Stimulated activated CD4-positive, alpha-beta T cell treated with anti-CD3 and anti-CD28 coated beads, Interleukin-4, amount 100 ng/mL, for 24 hours (primary cell): ENCODE measurements at places on chromosomes 7 and 10.

GRCh38 chr7:55286666-55287065 is 78.5 kb upstream of the LANCL2 start:
- no peak for DNase-seq

DNA sequence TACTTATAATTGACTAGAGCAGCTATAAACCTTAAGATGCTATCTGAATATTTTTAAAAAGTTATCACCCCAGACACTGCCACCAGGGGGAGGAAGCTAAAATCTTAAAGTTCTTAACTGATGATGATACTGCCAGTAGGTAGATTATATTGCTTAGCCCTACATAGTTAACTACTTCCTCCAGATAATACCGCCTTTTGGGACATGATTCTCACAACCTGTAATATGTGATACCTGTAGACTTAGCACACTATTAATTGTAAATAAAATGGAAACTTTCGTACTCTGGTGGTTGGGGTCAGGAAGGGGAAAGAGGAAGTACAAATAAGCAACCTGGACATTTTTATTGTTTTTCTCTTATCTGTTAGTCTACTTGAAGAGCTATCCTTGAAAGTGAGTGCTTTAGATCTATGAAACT is 268.9 kb downstream of the ADK start:
- peak; percentile 40 for DNase-seq

GRCh38 chr10:8173866-8174243 is 119.4 kb downstream of the GATA3 start:
- no peak for DNase-seq

- no peak for DNase-seq
These were observed 653.7 kb upstream of the SEMA3D start for GRCh38 chr7:85840554-85840953.
